Activated naive CD4-positive, alpha-beta T cell treated with anti-CD3 and anti-CD28 coated beads, Interleukin-2, amount 10 ng/mL, durations not matched to agents 7 days and 5 days (primary cell): ENCODE measurements at places on chromosomes 4 and X.

DNA sequence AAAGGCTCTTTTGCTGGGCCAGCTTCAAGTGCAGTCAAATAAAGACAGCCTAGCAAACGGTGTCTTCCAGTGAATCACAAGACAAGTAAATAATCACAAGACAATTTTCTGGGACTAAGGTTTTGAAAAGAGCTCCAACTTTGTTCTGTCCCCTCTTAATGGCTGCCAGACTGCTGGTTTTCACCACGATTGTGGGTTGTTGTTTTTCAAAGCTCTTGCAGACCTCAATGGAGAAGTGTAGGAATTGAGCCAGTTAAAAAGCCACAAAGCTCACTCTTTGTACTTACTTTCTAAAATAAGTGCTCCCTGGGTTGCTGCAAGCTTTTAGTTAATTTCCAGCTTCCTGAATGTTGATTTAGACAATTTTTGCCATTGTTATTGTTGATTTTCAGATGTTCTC is 405.8 kb upstream of the HTR2C start:
- no peak overlapping the region for H3K27ac ChIP-seq
- no peaks in the 10 kb centered on the region for H3K36me3 ChIP-seq
- no peak overlapping the region for H3K4me3 ChIP-seq
- no peak for DNase-seq
- no peaks in the 10 kb centered on the region for H3K4me1 ChIP-seq

GRCh38 chr4:113383111-113383785 is 333.8 kb downstream of the ANK2 start:
- H3K27me3 ChIP-seq: no peaks in the 10 kb centered on the region
- H3K27ac ChIP-seq: no peak overlapping the region
- no peak overlapping the region for H3K4me3 ChIP-seq
- DNase-seq: no peak
- no peaks in the 10 kb centered on the region for H3K4me1 ChIP-seq

- H3K4me1 ChIP-seq: no peaks in the 10 kb centered on the region
- no peak overlapping the region for H3K27ac ChIP-seq
- H3K36me3 ChIP-seq: no peaks in the 10 kb centered on the region
Measured at GRCh38 chrX:149704664-149705063, 7.2 kb upstream of the MAGEA11 start.

DNA sequence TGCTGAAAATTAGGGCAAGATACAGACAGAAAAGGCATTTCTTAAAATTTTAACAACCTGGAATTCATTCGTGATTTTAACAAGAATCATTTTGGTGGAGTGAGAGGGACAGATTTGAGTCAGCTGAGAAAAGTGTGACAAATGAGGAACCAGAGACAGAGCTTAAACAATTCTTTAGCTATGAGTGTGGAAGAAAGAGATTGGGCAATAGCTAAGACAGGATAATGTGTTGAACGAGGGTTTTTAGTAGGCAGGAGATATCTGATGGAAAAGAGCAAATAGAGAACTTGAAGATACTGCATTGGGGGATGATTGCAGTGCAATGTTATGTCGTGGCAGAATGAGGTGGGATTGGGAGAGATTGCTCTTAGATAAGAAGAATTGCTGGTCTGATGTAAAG is 164.2 kb upstream of the SPRY1 start:
- H3K27ac ChIP-seq: no peak overlapping the region
- no peak for DNase-seq
- H3K4me3 ChIP-seq: no peak overlapping the region
- H3K36me3 ChIP-seq: no peaks in the 10 kb centered on the region
- H3K27me3 ChIP-seq: no peaks in the 10 kb centered on the region

GRCh38 chr4:158121161-158121579 is 51.7 kb downstream of the GASK1B start:
- H3K36me3 ChIP-seq: no peaks in the 10 kb centered on the region
- H3K27ac ChIP-seq: no peak overlapping the region
- no peak for DNase-seq
- H3K4me3 ChIP-seq: no peak overlapping the region

DNA sequence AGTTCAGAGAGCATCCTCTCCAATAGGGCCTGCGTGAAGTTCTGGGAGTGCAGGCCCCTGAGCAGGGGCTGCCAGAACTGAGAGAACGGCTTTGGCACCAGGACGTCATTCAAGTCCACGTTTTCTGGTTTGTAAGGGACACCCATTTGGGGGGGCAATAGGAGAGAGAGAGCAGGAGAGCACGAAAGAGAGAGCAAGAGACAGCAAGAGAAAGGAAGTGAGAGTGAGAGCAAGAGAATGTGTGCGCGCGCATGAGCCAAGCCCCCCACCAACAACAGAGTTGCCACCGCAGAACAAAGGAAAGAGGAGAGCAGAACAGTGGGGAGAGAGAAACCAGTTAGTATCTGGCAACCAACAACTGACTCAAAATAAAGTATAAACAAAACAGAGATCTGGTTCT is 10.4 kb downstream of the LAS1L start:
- DNase-seq: no peak
- H3K4me1 ChIP-seq: peaks cover 6% of the 10 kb centered on the region
- peaks cover 35% of the 10 kb centered on the region for H3K36me3 ChIP-seq

DNA sequence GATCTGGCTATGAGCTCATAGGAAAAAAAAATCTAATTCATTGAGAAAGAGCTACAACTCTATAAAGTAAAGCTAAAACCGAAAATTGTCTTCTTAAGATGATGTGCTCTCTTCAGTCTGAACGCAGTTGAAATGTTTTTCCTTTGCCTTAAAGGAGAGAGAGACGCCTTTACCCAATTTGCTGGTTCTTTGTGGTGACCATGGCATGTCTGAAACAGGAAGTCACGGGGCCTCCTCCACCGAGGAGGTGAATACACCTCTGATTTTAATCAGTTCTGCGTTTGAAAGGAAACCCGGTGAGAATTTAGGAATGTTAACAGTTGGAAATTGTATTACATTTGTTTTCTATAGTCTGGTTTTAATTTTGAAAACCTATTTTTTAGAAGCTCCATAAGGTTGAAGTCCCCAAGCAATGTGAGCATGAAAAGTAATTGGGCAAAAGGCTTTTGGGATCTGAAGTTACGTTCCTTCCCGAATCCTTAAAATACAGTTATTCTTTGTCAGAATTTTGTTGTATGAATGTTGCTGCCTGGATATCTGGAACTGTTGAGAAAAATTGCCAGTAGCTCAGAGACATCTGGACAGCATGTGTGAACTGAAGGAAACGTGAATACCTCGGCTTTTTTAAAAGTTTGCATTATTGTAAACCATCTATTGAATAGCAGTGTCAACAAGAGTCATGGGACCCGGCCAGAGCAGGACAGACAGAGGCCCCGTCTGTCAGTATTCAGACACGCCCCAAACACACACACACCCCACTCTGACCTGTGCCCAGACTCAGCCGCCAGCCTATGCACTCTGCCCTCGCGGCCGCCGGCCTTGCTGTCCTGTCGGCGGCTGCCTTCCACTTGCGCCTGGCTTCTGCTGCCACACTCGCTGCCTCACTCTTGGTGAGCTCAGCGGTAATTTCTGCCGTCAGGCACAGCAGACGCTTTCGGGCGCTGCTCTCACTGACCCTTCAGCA is 9.9 kb downstream of the PIGG start:
- H3K4me3 ChIP-seq: no peak overlapping the region
- DNase-seq: peak; percentile 30
- no peaks in the 10 kb centered on the region for H3K27me3 ChIP-seq
- H3K4me1 ChIP-seq: peaks cover 21% of the 10 kb centered on the region
- peaks cover 83% of the 10 kb centered on the region for H3K36me3 ChIP-seq

DNA sequence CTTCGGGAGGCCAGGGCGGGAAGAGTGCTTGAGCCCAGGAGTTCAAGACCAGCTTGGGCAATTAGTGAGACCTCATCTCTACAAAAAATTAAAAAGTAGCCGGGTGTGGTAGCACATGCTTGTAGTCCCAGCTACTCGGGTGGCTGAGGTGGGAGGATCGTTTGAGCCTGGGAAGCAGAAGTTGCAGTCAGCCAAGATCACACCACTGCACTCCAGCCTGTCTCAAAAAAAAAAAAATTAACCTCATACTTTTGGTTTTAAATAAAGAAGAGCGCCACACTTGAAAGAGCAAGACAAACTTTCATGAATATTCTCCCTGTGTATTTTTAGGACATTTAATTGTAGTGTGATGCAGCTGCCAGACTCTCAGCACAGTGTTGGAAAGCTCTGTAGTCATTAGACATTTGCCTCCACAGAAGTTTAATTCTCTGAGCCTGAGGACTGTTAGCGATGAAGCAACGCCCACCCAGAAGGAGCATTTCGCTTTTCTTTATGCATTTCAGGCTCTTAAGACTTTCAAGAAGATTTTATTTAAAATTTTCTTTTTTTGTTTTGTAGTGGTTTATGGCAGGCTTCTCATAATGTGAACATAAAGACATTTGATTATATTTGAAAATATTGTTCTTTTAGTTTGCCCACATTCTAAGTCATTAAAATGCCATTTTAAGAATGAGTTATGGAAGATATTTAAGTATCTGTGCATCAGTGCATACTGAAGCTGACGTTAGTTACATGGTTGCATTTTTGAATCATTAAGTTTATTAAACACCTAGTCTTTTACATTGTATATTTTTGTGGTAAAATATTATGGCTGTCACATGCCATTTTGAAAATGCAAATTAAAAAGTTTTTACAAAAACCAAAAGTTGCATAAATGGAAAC is 45.8 kb downstream of the DCLK2 start:
- no peak for DNase-seq
- H3K27ac ChIP-seq: no peak overlapping the region
- H3K4me3 ChIP-seq: no peak overlapping the region
- no peaks in the 10 kb centered on the region for H3K27me3 ChIP-seq

DNA sequence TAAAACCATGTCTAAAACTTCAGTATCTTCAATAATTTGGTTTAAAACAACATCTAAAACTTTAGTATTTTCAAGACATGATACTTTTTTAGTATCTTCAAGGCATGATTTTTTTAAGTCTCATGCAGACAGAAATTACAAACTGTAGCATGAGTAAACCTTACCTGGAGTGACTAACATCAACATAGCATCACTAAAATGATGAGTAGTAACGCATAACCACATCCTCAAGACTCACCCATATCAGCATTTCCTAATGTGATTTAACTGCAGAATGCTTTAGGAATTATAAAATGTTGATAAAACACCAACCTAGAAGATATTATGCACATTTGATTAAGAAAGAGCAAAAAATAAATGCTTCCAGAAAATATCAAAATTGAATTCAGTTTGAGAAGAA is 19.7 kb upstream of the EDNRA start:
- H3K27ac ChIP-seq: no peak overlapping the region
- no peaks in the 10 kb centered on the region for H3K27me3 ChIP-seq
- H3K4me1 ChIP-seq: no peaks in the 10 kb centered on the region
- no peak overlapping the region for H3K4me3 ChIP-seq

GRCh38 chr4:57061395-57061794 is 48.8 kb downstream of the IGFBP7 start:
- no peak overlapping the region for H3K27ac ChIP-seq
- no peaks in the 10 kb centered on the region for H3K4me1 ChIP-seq
- no peaks in the 10 kb centered on the region for H3K36me3 ChIP-seq
- DNase-seq: no peak
- peaks cover 20% of the 10 kb centered on the region for H3K27me3 ChIP-seq

GRCh38 chr4:10811991-10812390 is 127.4 kb upstream of the CLNK start:
- H3K27me3 ChIP-seq: no peaks in the 10 kb centered on the region
- no peak overlapping the region for H3K4me3 ChIP-seq
- no peaks in the 10 kb centered on the region for H3K4me1 ChIP-seq

GRCh38 chr4:14864365-14865030 is 137.8 kb upstream of the CPEB2 start:
- no peak for DNase-seq
- H3K36me3 ChIP-seq: no peaks in the 10 kb centered on the region
- H3K27ac ChIP-seq: no peak overlapping the region
- H3K4me3 ChIP-seq: no peak overlapping the region

- H3K4me3 ChIP-seq: peak overlapping the region; percentile 17
- peak overlapping the region; percentile 89 for H3K27ac ChIP-seq
- peak; percentile 46 for DNase-seq
- H3K4me1 ChIP-seq: peaks cover 41% of the 10 kb centered on the region
Measured at GRCh38 chr4:82865592-82865991, 25.4 kb downstream of the SEC31A start.

- H3K4me1 ChIP-seq: peaks cover 37% of the 10 kb centered on the region
- H3K27me3 ChIP-seq: peaks cover 3% of the 10 kb centered on the region
- peaks cover 10% of the 10 kb centered on the region for H3K36me3 ChIP-seq
- H3K4me3 ChIP-seq: no peak overlapping the region
- H3K27ac ChIP-seq: no peak overlapping the region
Measured at GRCh38 chr4:10185518-10186227, 69.1 kb upstream of the WDR1 start.

DNA sequence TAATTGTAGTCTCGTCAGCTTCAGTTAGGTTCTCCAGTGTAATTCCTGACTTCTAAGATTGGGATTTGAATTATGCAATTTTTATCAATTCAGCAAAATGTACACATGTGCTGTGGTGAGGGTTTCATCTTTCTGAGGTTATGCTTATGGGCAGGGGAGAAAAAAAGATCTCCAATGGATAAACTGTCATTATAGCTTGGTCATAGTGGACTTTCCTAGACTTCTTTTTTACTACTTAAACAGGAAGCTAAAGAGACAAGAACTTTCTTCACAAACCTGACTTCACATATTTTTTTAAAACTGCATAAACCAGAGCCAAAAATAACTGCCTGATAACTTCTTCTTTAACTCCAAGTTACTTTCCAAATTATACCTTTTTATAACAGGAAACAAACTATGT is 21.7 kb upstream of the SPP1 start:
- no peak overlapping the region for H3K27ac ChIP-seq
- no peak overlapping the region for H3K4me3 ChIP-seq
- peaks cover 15% of the 10 kb centered on the region for H3K27me3 ChIP-seq
- DNase-seq: no peak
- H3K36me3 ChIP-seq: no peaks in the 10 kb centered on the region

DNA sequence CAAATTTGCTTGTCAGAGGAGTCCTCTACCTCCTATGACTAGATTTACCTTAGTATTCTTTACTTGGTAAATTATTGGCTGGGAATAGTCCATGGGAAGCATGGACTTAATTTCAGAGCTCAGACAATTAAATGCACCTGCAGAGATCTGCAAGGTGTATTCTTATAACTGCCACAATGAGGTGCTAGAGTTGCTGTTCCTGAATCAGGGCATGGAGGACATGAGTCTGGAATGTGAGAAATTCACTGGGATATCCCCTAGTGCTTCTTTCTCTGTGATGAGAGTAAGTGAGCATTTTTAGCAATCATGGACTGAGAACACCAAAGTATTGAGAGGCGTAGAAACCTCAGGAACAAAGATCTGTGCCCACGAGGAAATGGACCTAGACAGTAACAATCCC is 32.9 kb upstream of the GRID2 start:
- H3K27ac ChIP-seq: no peak overlapping the region
- DNase-seq: no peak
- no peaks in the 10 kb centered on the region for H3K36me3 ChIP-seq
- no peak overlapping the region for H3K4me3 ChIP-seq

DNA sequence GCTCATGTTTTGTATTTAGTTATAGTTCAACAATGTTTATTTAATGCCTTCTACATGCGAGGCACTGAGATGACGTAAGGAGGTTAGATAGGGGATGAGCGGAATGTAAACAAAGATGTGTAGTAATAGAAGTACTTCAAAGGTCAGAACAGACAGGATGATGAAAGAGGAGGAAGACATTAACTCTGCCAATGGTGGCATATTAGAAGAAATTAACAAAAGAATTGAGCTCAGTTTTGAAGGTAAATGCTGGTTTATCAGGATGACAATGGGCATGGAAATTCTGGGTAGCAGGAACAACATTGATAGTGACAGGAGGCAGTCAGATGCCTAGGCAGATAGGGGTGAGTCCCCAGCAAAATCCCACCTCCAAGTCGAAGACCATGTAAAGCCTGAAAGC is 62.3 kb upstream of the PGRMC2 start:
- DNase-seq: no peak
- no peaks in the 10 kb centered on the region for H3K36me3 ChIP-seq
- H3K27ac ChIP-seq: no peak overlapping the region
- H3K4me3 ChIP-seq: no peak overlapping the region
- no peaks in the 10 kb centered on the region for H3K27me3 ChIP-seq
